ENCODE measurements at places on chromosomes 11 and 22. TPM values are rescaled to one million over a fixed set of nuclear protein-coding genes. Genes with fewer than 3 reads are reported as not detected.

DNAJB7 gene
- not detected for total RNA-seq

GRCh38 chr22:37647928-37648327, 8.5 kb downstream of the SH3BP1 start:
- DNase-seq = no peak

GRCh38 chr11:114150671-114151070, 91.2 kb downstream of the ZBTB16 start:
- DNase-seq = no peak

DNA sequence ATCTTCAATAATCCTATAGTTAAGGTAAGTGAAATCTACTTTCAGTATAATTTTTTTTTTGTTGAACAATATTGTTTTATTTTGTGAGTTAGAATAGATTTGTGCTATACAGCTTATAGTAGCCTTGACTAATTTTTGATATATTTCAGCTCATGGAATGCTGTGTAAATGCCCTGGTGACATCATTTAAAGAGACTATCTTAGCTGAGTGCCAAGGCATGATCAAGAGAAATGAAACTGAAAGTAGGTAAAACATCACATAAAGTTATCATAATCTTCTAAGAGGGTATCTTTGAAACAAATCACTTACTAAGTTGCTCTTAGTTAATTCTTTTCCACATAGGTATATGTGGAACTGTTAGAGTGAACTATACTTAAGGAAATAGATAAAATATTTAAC, 51.4 kb upstream of the ACAT1 start:
- no peak for DNase-seq

GRCh38 chr11:60910281-60910687, 3.7 kb upstream of the TMEM109 start:
- DNase-seq = no peak

Measured in CD8-positive, alpha-beta T cell (primary cell).